ENCODE measurements at places on chromosomes 1 and 21.

DNA sequence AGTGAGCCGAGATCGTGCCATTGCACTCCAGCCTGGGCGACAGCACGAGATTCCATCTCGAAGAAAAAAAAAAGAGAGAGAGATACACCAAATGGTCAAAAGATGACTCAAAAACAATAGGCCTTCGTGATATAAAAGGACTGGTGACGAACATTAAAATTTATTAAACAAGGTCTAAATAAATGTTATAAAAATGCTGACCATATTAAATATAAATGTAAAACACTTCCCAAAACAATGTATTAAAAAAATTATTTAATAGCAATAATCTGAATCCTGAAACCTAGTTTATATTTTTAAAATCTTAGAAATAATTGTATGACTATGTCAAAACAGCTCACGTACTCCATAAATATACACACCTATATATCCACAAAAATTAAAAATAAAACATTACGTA lies 247.6 kb downstream of the SETD4 start:
- no peak for ATAC-seq

GRCh38 chr1:66312271-66312990 lies 221.5 kb upstream of the SGIP1 start:
- no peak for ATAC-seq

DNA sequence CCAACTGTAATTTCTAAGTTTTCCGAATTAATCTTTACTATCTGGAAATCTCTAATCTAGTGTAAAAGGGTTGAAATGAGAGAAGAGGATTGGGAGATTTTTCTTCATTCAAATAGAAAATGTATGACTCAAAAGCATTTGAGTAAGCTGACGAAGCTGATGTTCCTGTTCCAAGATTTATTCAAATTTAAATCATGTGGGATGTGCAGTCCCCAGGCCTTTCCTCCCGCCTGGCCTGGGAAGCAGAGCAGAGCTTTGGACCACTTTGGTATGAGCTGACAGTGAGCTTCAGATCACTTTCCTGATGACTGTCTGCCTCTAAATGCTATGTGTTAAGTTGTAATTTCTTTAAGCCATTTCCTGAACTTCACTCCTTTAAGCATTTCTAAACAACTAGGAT lies 192.0 kb downstream of the DHRS3 start:
- ATAC-seq = no peak

GRCh38 chr1:104100115-104100514 lies 350.4 kb downstream of the AMY1C start:
- ATAC-seq = no peak

- no peak for ATAC-seq
Measured at GRCh38 chr21:44475266-44475845, 20.0 kb downstream of the LRRC3 start.

- peak; percentile 96 for ATAC-seq
Measured at GRCh38 chr1:201904579-201904978, 15.9 kb downstream of the SHISA4 start.

GRCh38 chr1:151472856-151473731 lies 13.8 kb upstream of the POGZ start:
- peak; percentile 59 for ATAC-seq

GRCh38 chr1:56526571-56527174 lies 52.7 kb downstream of the PLPP3 start:
- peak; percentile 50 for ATAC-seq

DNA sequence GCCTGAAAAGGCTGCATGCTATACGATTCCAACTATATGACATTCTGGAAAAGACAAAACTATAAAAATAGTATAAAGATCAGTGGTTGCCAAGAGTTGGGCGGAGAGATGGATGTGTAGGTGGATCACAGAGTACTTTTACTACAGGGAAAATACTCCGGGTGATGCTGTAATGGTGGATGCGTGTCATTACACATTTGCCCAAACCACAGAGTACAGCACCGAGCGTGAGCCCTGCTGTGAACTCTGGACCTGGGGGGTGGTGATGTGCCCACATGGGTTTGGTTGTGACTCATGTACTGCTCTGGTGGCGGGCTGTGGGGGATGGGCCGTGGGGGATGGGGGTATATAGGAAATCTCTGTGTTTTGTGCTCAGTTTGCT lies 162.7 kb upstream of the COL6A1 start:
- peak; percentile 47 for ATAC-seq

DNA sequence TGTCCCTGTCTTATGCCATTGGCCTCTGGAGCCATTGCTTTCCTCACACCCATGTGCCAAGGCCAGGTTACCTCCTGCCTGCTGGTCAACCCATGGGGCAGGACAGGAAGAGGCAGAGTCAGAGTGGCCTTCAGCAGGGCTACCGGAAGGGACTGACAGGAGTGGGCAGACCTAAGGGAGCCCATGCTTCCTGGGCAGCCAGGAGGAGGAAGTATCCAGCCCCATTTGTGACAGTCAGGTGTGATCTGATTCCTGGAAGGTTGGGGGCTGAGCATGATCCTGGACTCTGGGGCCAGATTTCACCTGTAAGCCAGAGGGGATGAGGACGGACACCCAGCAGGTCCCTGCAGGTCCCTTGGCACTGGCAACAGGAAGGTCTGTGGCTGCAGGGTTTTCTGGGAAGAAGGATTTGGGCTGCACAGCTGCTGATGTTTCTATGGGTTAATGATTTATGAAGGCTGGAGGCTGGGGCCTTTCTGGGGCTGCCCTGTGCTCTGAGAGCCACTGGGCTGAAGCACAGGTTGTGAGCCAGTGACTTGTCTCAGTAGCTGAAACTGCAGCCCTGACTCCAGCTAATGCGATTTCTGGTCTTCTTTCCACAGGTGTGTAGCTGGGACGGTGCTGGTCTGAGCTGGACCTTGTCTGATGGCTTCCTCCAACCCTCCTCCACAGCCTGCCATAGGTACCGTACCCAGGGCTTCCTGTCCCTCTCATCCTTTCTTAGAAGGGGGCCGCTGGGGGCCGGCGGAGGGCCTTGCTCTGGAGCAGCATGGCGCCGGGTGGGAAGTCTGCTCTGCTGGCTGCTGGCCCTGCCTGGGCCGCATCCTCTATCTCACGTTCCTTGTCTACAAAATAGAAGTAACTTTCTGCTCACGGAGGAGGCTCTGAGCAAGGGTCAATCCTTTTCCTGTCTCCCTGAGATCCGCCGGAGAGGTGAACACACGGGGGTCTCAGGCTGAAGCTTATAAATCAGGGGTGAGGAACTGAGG lies 40.7 kb downstream of the ARHGEF10L start:
- no peak for ATAC-seq

GRCh38 chr21:16968436-16968835 lies 544.4 kb upstream of the CXADR start:
- no peak for ATAC-seq

DNA sequence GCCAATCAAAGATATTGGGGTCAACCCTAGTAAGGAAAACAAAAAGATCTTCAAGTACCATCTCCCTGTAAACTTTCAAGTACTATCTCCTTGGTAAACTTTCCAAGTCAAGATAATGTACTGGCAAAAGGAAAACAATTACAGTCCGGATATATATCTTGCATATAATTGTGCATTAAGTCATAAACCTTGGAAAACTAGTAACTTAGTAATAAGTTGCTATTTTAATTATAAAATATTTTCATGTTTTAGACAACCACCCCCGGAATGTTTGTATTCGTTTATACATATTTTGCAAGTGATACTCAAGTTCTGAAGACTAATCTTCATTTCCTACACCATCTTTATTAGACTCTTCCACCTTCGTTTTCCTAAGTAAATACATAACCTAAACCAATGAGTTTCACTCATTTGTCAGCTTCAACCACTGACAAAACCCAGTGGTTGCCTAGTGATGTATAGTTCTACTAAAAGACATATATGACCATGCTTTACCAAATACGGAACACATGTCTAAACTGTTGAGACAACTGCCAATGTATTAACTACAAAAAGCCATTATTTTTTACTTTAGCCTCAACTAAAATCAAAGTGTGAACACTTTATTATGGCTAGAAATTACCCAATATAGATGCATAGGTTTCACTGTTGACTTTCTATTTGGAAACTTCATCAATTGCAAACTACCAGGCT lies 1.7 kb downstream of the AKT3 start:
- ATAC-seq = no peak

DNA sequence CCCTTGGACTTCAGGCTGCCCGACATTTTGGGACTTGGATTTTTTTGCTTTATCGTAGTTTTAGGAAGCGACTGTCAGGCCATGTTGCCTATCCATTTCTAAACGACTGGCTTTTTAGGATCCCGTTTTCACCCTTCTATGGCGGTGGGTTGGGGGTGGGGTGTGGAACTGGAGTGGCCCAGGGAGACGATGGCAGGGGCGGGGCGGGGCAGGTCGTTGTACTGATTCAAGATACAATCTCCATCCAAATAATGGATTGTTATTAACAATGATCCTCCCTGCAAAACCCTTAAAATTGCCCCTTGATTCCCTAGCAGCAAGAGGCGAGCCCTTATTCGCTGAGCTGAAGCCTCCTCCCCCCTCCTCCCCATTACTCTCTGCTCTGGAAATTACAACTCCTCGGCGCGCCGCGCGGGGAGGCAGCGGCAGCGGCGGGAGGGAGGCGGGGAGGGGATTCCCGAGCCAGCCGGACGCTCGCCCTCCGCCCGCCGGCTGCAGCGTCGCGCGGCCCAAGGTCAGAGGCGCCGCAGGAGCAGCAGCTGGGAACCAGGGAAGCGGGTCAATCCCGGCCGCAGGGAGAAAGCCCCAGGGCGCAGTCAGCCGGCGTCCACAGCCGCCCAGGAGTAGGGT lies at the start of gene TRIM67:
Gene TRIM67, plus strand, starts transcription at position 392 of the 630 bp plus-strand sequence. CDS start 912 bp downstream, outside the sequence.
- peak; percentile 59 for ATAC-seq

GRCh38 chr1:223240122-223240521 lies 97.1 kb upstream of the TLR5 start:
- ATAC-seq = no peak

- no peak for ATAC-seq
Measured at GRCh38 chr1:111290630-111291029, at the start of gene CHIA. TSS of gene CHIA (plus strand) at chr1:111290851. CDS start at chr1:111310468, 19,617 bp downstream.

- no peak for ATAC-seq
Measured at GRCh38 chr21:40853956-40854688, 7.2 kb upstream of the DSCAM start.

DNA sequence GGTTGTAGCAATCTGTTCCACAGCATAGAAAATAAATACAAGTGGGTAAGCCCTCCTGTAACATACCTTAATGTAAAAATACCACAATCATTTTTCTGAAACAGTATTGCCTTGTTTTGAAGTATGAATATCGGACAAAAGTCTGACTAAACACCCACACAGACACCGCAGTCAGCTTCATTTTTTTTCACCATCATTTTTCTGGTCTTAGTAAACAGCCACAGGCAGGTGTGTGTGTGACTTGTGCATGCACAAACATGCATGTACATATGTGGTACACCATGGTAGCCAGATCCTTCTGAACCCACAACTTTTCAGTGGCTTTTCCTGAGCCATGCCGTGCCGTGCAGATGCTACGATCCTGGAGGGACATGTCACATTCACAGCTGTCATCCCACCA lies 261.7 kb downstream of the PCP4 start:
- no peak for ATAC-seq

GRCh38 chr1:5404412-5405203 lies 587.6 kb downstream of the NPHP4 start:
- no peak for ATAC-seq

GRCh38 chr1:94026619-94027380 lies 94.1 kb downstream of the ABCA4 start:
- ATAC-seq = no peak

DNA sequence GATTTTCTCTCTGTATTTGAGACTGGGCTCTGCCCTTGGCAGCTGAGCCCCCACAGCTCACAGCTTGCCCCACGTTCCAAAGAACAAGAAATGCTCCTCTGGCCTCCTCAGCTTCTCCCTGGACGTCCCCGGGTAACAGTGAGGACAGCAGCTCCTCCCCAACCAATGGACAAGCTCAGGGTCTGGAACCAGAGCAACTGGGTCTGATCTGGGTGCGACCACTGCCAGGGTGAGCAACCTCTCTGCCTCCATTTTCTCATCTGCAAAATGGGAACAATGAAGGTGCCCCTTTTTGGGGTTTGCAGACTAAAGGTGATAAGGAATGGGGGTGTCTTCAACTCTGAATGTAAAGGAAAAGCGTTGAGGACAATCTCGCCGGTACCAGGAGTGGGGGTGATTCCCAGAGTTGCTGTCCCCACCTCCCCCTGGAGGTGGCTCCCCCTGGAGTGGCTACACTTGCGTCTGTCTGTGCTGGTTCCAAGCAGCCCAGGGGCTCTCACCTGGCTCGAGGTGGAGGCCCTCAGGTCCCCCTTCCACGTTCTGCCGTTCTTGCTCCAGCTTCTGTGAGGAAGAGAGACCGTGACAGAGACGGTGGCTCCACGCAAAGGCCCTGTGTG lies 6.9 kb downstream of the C21orf58 start:
- no peak for ATAC-seq

- peak; percentile 76 for ATAC-seq
Measured at GRCh38 chr1:22428672-22429071, 23.0 kb upstream of the ZBTB40 start.

GRCh38 chr1:197632005-197632404 lies 143.3 kb downstream of the DENND1B start:
- ATAC-seq = no peak
